ENCODE measurements at places on chromosomes 12 and 14.

GRCh38 chr12:123772074-123772473 lies 10.0 kb downstream of the DNAH10 start:
- DNase-seq: no peak

GRCh38 chr14:52716155-52716554 lies 9.2 kb downstream of the PSMC6 start:
- no peak for DNase-seq

DNA sequence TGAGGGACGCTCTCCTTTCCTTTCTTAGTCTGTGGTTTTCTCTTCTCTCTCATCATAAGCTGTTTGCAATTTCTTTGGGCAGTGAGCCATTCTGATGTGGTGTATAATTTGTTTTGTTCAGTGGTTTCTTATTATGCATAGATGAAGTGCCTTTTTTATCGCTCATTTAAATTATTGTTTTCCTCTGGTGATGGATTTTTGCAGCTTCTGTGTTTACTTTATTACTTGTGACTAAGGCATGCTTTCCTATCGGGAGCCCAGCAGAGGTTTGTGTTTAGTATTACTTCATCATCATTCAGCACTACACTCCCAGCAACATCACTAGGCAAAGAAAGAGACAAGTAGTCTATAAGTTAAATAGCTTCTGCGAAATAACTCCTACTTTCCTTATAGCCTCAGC lies 586.6 kb upstream of the NOVA1 start:
- no peak for DNase-seq

- no peak for DNase-seq
Measured at GRCh38 chr14:70807898-70808415, 1.4 kb downstream of the MAP3K9 start.

- DNase-seq: peak; percentile 99
Measured at GRCh38 chr14:38243696-38244240, 12.1 kb downstream of the CLEC14A start.

- peak; percentile 49 for DNase-seq
Measured at GRCh38 chr12:78181544-78182162, 351.0 kb downstream of the NAV3 start.

DNA sequence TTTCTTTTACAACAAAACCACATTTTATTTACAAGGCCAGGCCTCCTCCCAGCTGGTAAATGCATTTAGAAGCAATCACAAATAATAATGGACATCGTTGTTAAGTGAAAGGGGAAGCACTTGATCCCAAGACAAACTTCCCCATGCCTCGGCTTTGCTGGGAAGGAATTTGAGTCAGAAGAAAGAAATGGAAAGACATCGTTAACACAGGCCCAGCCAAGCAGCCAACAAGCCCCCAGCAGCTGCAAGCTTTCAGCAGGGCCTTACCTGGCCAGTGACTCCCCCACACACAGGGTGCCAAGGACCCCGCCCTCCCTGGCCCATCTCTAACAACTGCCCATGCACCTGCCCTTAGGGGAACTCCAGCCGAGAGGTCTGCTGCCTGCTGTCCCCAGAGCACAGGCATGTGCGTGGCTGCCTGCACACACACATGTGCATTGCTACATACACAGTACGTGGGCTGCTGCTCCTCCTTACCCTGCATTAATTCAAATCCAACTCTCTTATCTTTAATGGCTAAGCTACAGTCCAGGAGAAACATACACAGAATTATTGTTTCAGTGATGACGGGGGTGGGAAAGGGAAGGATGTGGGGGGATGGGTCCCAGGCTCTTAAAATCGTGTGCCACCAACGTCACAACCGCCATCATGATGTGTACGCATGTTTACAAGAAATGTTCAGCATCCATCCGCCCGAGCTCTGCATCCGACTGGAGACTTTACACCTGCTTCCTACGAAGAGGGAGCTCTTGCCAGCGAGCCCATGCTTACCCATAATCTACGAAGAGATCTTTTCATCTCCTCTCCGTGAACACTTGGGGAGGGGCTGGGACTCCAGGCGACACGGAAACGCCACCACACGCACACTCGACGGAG lies 9.8 kb downstream of the BCL11B start:
- DNase-seq: no peak
